RKO (cell line): ENCODE measurements at places on chromosomes 11 and 22.

GRCh38 chr11:62665599-62666258, 617 bp downstream of the CSKMT start:
- peak; percentile 70 for DNase-seq

GRCh38 chr11:26830757-26831156, 108.9 kb upstream of the SLC5A12 start:
- no peak for DNase-seq

GRCh38 chr11:115420505-115420904, 83.7 kb downstream of the CADM1 start:
- DNase-seq, result no peak

GRCh38 chr11:131305005-131305404, 65.4 kb upstream of the NTM start:
- DNase-seq, result peak; percentile 57

- DNase-seq, result no peak
Observed at GRCh38 chr11:763549-764321, 13.6 kb downstream of the GATD1 start.

DNA sequence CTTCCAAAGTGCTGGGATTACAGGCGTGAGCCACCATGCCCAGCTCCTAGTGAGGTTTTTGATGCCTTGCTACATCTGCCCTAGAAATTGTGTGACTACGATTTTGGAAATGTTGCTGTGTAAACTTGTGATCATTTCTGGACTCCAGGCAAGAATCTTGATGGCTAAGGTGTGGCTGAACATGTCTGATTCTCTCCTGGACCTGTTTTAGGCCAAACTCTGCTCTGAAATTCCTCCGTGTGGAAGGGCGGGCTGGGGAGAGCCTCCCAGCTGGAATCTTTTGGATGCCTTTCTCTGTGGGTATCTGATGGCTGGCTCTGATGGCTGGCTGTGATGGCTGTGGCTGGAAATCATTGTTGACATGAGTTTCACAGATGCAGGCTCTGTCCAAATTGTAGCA, 8.2 kb downstream of the PNPLA3 start:
- DNase-seq, result no peak
